ELF-1 (cell line): ENCODE measurements at places on chromosomes 6 and 20.

- no peak for DNase-seq
These were observed 39.8 kb upstream of the GCLC start for GRCh38 chr6:53584726-53585125.

DNA sequence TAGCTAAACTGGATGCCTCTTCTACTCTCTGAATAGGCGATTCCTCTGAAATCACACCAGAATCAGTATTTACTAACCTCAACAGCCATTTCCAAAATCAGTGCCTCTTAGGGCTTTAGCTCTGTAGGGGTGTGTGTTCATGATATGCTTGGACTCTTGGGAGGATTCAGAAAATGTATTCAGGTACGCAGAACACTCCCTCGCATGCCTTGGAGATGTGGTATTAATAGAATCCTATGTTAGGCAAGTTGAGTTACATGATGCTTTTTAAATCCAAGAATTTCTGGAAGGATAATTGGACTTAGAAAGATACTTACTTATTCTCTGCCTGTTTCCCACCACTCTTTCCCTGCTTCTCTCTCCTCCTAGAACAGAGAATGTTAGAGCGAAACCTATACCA, 31.8 kb upstream of the PBOV1 start:
- no peak for DNase-seq

DNA sequence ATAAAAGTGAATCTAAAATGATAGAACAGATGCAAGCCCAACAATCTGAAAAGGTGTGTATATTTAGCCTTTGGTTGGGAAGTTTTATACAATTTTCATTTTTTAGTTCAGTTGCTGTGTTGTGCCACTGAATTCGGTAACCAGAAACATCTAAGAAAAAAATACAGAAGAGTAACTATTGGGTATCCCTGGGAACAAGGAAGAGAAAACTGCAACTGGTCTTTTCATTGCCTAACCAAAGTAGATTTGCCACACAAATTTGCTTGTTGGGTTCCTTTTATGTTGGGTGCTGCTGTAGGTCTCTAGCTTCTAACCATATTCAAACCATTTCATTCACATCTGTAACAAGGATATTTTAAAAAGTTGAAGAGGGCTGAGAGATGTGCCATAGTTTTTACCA, 2.8 kb upstream of the TMEM30A start:
- DNase-seq, result no peak

DNA sequence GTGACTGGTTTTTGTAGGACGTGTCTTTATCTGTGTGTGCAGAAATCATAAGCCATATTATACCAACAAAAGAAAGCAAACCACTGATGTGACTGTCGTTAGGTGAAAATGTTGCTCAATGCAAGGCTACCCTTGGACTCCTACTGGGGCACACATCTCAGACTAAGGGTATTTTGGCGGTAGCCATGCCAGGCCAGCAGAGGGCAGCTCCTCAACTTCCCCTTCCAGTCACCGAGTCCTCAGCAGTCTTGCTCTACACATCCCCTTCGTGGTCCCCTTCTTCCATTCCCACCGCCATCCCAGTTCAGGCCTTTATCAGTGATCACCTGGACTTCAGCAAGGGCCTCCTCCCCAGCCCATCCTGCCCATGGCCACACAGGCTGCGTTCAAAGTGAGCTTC, 113.7 kb upstream of the GGTLC1 start:
- peak; percentile 72 for DNase-seq

DNA sequence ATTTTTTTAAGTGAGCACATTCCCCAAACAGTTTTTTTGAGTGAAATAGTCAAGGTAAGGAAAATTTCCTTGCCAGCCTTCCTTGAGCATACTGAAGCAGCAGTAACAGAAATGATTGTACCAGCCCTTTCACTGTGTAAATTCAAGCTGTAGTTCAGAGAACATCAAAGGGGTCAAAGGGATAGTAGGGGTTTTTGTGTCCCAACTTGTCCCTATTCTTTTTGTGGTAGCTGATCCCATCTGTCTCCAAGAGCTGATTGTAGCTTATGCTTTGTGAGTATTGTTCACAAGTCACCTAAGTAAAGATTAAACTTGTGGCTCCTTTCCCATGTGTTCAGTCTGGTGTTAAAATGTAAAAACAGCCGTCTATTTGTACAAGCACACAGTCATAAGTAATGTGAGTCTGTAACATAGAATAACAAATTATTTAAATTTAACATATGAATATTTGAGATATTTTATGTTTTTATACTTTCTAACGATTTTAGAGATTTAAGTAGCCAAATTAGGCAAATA, 185.0 kb downstream of the CENPW start:
- no peak for DNase-seq

- DNase-seq, result no peak
These were observed 34.9 kb upstream of the EXOC2 start for GRCh38 chr6:727856-728255.

DNA sequence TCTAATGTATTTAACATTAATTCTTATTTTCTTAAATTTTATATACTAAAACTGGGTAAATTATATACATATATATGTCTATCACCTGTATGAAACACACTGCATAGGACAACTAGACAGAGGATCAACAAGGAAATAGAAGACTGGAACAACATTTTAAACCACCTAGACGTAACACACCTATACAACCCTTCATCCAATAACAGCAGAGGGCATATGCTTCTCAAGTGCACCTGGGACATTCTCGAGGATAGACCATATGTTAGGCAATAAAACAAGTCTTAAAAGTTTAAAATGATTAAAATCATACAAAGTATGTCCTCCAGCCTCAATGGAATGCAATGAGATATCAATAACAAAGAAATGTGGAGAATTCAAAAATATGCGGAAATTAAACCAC, 45.2 kb downstream of the RPP40 start:
- DNase-seq, result no peak

DNA sequence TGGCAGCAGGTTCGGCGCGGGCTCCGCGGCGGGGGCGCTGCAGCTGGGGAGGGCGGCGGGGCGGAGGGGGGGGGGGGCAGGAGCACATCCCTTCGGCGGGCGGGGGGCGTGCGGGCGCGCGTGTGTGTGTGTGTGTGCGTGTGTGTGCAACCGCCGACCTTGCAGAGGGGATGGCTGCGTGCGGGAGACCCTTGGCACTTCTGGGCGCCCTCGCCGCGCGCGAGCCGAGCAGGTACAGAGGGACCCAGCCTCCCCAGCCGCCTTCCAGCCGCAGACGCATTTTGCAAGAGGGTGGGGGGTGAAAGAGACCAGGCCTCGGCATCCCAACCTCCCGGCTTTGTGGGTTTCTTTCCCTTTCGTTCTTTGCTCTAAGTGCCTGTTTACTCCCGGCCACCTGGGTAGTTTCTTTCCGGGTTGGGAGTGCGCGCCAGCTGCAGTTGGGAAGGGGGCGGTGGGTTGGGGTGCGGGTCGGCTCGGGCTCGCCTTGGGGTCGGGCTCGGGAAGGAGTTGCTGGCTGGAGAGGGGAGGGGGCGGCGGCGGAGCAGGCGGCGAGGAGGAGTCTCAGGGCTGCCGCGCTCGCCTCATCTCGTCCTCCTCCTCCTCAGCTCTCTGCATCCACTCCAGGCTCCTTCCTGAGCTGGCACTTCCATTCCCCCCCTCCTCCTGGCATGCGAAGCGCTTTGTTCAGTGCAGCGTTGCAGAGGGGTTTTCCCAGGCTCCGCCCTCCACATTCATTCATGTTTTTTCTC, 620 bp downstream of the HIVEP1 start:
- DNase-seq, result peak; percentile 88

DNA sequence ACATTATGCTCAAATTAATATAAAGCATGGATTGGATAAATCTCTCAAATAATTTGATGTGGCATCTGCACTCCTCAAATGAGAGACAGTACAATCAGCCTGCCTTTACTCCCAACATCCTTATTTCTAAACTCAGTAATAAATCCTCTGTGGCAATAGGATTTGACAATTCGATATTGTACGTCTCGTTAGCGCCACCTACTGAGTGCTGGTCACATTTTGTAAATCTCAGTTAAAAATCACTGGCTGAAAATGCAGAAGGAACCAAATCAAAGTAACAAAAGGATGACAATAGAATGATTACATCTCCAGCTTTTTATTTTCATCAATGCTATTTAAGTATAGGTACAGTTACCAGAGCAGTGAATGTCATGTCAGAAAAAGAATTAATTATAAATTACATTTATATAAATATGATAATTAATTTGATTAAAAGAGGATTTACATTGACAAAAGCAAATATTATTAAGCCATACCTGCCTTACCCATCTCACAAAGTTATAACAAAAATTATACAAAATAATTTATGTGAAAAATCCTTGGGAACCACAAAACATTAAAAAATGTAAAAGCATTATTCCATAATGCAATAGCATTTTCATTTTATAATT, 20.2 kb upstream of the GJE1 start:
- peak; percentile 42 for DNase-seq

GRCh38 chr6:76876922-76877553, 586.3 kb downstream of the HTR1B start:
- DNase-seq, result peak; percentile 84

- DNase-seq, result no peak
These were observed 25.6 kb downstream of the INSM1 start for GRCh38 chr20:20393207-20394120.

GRCh38 chr6:2695454-2696095, 55.1 kb downstream of the MYLK4 start:
- DNase-seq, result no peak

DNA sequence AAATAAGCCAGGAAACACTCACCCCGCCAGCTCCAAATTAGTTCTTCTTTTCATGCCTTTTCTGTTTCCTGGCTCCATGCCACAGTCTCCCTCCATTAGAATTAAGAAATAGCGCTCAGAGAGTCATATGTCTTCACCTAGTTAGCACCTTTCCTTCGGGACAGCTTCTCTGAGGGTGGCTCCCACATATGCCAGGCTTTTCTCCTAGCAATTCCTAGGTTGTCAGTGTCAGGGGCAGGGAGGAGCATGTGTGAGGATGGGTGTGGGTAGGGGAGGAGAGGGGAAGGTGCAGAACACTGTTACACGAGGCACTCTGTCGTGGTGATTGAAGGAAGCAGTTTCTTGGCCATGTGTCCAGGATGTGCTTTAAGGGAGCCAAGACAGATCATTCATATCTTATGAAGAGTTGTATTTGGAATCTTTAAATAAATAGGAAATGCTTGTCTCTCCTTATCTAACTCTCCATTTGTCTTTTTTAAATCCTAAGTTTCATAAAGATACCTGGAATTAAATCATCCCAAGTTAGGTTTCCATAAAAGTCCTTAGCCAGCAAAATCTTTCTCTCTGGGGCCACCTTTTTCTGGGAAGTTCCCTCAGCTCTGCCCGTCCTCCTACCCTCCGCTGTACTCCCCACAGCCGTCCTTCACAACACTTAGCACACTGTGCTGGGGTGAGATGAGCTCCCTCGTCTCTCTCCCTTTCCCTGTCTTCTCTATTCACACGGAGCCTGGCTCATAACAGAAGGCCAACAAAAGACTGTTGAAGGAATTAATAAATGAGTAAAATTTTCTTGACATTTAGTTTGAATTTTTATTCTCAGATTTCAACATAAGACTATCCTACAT, 361.0 kb downstream of the CD83 start:
- DNase-seq, result no peak

GRCh38 chr6:126086560-126086959, 100.2 kb downstream of the TRMT11 start:
- DNase-seq, result no peak

DNA sequence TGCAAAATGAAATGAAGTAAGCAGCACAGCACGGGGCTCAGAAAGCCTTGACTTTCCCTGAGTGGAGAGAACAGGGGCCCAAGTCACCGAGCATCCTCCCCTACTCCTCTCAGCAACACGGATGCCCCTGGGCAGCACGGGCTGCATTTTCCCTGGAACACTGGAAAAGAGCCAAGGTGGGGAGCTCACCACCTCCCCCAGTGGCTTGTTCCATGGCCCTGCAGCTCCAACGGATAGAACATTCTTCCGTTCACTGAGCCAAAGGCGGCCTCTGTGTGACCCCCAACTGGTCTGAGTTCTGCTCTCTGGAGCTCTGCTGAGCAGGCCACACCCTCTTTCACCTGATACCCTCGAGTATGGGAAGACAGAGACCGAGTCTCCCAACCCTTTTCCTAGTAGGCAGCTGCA, 20.8 kb upstream of the EMILIN3 start:
- DNase-seq, result peak; percentile 64

DNA sequence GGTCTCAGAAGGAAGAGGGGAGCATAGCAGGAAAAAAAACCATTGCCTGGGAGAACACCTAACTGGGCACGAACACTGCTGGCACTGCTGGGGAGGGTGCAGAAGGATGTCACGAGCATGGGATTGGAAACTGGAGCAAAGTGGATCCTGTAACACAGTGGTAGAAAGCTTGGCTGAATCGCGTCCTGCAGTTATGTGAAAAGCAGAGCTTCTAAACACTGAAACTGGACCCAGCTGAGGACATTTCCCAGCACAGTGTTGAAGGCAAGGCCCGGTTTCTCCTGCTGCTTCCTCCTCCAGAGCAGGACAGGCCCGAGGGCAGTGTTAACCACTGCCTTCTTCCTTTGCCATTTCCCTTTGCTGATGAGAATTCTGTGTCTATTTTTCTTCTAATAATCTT, 6.7 kb downstream of the APMAP start:
- DNase-seq, result no peak

GRCh38 chr6:111646942-111647341, 41.3 kb upstream of the TRAF3IP2 start:
- no peak for DNase-seq

GRCh38 chr20:41497186-41497895, 120.8 kb downstream of the CHD6 start:
- no peak for DNase-seq

DNA sequence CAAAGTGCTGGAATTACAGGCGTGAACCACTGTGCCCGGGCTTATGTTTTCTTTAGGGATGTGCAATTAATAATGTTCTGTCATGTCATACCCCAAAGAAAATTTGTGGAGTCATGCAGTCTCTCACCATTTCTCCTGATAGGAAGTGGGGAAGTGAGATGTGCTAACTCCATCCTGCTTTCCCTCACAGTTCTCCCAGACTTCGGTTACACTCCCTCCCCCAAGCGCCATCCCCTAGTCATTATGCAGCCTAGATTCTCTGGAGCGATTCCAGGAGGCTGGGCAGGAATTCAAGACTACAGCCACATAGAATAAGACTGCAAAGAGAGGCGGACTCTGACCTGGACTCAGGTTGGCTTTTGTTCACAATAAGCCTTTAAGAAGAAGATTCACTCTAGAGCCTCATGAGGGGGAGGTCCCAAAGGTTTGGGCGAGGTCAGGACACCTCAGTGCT, 271.4 kb downstream of the ALDH8A1 start:
- DNase-seq, result no peak

- DNase-seq, result peak; percentile 35
These were observed 3.4 kb downstream of the SNX5 start for GRCh38 chr20:17965042-17965697.

DNA sequence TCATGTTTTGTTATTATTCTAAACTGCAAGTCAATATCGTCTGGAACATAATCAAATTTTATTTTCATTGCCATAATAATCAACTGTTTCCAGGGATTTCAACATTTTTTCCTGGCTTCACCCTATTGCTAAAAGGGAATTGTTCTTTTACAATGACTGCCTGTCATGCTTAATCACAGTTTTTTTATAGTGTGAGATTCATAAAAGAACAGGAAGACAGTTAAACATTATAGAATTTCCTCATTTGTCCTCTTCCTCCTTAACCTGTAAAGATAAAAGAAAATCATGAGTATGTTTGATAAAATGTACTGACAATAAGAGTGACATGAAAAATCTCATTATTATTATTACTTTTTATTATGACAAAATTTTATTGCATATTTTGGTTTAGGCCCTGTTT, 73.3 kb upstream of the CENPW start:
- DNase-seq, result no peak
